NCI-H1436 (cell line): ENCODE measurements at places on chromosomes 2 and 18.

DNA sequence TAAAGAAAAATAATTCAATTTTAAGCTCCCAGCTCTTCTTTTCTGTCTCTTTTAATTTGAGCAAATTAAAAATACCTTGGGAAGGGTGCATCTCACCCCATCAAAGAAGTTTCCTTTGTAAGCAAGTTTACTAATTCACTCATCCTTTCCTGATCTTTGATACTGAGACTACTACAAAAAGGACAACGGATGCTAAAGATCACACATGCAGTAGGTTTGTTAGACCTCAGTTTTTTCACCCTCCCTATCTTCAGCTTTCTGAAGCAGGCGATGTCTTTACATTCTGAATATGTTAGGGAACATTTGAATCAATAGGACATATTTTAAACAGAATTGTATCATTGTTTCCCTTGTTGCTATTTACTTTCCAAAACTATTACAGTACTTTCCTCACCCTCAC lies 6.0 kb upstream of the HNRNPLL start:
- DNase-seq, result no peak

DNA sequence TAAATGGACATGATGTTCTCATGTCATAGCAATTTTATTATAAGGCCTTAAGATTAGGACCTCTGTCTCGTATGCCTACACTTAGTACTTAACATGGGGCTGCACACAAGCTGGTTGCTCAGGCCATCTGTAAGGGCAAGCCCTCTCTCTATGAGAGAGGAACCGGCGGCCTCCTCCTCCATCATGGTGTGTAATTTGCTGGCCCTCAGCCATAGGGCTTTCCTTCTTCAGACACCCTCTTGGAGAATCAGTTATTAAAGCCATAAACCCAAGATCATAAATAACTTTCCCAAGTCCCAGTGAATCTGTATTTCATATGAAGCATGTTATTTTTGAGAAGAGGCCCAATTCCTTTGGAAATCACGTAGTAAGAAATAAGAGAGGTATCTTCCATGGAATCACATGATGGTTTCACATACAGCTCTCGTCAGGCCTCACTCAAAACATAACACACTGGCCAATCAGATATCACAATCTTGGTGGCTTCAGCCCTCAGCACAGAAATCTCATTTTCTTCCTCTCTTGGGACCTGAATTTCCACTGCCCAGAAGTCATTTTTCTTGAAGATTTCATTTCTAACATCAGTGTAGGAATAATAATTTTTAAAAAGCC lies 92.6 kb downstream of the RDH14 start:
- no peak for DNase-seq

- no peak for DNase-seq
Measured at GRCh38 chr2:152343426-152343825, 8.5 kb downstream of the FMNL2 start.

GRCh38 chr2:62692225-62692624 lies 13.3 kb upstream of the EHBP1 start:
- DNase-seq, result no peak

DNA sequence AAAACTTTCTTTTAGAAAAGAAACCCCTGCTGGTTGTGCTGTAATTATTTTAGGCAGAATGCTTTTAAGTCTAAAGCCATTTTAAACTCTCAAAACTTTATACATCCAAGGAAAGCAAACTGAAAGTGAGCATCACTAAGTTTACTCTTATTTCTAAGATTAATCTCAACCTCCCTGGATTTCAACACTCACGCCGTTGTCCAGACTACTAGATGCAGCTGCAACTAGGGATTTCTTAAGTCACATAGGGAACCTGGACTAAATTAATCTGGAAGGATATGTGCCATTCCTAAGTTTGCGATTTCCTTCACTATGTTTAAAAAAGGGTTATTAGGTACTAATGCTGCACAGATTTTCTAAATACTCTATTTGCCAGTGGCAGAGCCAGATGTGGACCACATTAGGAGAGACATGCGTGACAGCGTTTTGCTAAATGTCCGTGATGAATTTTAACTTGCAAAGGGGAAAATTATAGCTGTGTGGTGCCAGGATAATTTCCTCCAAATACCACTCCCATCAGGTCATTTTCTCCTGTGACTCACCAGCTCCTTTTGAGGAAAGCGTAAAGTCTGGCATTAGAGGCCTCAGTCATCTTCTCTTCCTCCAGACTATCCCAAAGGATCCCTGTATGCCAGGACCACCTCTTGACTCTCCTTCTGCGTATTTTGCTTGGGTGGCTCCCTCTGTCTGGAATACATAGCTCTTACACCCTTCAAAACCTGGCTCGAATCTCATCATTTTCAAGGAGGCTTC lies 143.7 kb downstream of the ATL2 start:
- no peak for DNase-seq

GRCh38 chr18:48821251-48821590 lies 129.5 kb downstream of the SMAD7 start:
- no peak for DNase-seq

DNA sequence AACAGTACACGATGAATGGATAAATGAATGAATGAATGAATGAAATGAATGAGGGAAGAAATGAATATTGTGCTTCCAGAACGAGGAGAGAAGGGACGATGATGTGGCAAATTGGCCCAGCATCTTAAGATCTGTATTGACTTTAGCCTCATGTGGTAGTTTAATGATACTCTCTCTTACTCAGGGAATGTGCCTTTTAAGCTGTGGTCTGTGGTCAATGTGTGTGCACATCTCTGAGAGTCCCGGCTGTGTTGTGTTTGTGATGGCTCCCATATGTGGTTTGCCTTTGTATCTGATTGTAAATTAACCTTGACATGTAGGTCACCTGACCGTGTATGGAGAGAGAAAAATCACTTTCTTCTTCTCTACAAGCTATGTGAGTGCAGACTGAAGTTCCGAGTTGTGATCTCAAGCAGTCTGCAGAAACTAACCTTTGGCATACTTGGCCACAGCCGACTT lies 91.2 kb downstream of the NEDD4L start:
- DNase-seq, result no peak

DNA sequence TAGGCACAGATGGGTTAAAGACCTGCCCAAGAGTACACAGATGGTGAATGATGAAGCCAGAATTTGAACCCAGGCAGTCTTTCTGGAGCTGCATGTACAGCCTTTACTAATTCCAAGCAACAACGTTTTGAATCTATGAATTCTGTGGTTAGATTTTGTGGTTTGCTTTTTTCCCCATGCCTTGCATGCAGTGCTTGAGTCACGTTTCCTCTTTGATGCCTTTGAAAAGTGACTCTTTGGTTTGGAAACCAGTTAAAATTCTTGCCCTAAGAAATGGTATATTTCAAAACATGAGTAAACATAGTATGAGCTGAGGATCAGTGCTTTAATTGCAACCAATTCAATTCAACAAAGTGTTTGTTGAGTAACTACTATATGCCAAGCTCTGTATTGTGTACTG lies 48.2 kb upstream of the PPM1B start:
- DNase-seq, result no peak

- DNase-seq, result peak; percentile 9
Measured at GRCh38 chr18:8036551-8036950, 469.4 kb downstream of the PTPRM start.

- DNase-seq, result peak; percentile 9
Measured at GRCh38 chr2:203122317-203122986, 107.8 kb downstream of the NBEAL1 start.

DNA sequence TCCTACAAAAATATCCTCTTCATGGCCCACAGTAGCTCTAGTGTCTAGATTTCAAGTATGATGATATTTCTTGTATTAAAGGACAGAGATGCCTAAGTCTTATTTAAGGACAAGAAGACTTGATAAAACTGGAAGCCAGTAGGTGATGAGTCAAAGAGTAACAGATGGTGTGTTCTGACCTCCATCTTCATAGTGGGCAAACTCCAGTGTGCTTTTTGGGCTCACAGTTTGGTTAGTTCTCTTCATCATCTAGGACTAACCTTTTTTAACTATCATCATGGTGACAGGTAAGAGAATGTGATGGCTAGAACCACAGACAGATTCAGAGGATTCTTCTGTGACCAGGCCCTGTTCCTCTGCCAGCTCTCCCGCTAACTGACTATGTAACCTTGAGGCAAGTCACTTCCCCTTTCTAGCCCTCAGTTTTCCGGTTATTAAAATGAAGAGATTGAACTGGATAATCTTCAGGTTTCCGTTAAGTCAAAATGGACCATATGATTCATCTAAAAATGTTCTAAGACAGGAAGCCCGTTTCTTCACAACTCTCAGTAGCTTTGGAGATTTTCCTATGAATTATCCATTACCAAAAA lies 140.3 kb upstream of the RASGRP3 start:
- DNase-seq, result no peak

- no peak for DNase-seq
Measured at GRCh38 chr18:13451661-13452387, 233.3 kb downstream of the LDLRAD4 start.

- DNase-seq, result no peak
Measured at GRCh38 chr2:9408641-9409151, 14.6 kb downstream of the ITGB1BP1 start.

- DNase-seq, result no peak
Measured at GRCh38 chr2:136242100-136242499, 124.2 kb upstream of the CXCR4 start.

DNA sequence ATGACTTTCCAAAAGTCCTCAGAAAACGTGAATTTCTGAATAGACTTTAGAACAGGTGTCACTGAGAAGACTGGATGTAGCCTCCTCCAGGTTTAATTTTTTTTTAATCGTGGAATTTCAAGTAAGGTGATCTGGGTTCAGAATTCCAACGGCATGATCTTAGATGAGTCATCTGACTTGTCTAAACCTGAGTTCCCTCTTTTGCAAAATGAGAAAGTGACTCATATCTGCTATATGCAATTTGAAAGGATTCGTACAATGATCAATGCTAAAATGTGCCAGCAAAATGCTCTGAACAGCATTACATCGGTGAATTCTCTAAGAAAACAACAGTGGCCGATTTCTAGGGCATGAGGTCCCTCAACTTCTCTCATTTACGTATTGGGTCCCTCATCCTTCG lies 69.1 kb upstream of the ZNF516 start:
- no peak for DNase-seq

GRCh38 chr2:223914324-223914723 lies 30.8 kb downstream of the WDFY1 start:
- no peak for DNase-seq

DNA sequence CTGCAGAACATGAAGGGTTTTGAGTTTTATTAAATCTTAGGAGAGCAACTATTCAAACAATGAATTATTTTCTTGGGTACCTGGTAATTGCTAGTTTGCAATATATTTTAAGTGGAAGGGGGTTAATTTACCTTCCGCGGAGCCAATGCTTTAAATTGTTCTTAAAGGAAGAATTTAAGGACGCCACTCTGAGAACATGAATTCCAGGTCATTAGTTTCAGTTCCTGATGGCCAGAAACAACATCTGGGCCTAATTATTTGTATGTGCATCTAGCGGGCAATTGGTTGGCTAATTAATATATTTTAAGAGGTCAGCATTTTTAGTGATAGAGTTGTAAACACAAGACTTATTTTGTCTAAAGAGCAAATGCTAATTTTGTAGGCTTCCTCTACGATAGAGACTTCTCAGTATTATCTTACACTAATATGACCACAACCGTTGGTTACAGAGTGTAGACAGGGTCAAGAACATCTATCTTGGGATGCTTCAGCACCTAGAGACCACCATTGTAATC lies 40.8 kb downstream of the CCBE1 start:
- DNase-seq, result no peak

GRCh38 chr18:39491408-39491807 lies 1925.8 kb upstream of the CELF4 start:
- no peak for DNase-seq

DNA sequence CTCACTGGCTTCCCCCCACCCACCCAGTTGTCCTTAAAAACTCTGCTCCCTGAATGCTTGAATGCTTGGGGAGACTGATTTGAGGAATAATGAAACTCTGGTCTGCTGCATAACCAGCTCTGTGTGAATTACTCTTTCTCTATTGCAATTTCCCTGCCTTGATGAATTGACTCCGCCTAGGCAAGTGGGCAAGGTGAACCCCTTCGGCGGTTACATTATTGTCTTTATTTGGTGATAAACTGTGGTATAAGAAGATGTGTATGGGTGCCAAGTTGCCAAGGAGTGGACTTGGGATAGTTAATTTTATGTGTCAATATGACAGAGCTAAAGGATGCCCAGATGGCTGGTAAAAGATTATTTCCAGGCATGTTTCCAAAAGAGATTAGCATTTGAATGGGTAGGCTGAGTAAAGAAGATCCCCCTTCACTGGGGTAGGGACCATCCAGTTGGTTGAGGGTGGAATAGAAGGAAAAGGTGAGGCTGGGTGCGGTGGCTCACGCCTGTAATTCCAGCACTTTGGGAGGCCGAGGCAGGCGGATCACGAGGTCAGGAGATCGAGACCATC lies 98.5 kb upstream of the HAAO start:
- DNase-seq, result no peak

DNA sequence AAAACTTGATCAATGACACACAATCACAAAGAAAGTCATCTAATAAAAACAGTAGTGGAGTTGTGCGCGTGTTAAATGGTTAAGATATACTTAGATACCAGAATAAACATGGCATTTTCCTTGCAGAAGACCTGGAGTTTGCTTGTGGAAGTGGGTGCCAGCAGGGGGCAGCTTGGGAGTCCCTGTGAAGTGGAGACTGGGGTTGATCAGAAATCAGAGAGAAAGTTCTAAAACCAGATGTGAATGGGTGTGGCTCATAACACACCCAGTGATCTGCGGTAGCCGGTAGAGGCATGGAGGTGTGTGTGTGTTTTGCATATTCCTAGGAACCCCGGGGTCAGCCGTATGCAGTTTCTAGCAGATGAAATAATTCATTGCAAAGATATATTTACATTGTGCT lies 300.1 kb upstream of the TRIB2 start:
- DNase-seq, result no peak

GRCh38 chr2:69811591-69811990 lies 17.9 kb upstream of the GMCL1 start:
- DNase-seq, result no peak

- peak; percentile 59 for DNase-seq
Measured at GRCh38 chr2:240437861-240438809, 2.7 kb downstream of the GPC1 start.

- DNase-seq, result no peak
Measured at GRCh38 chr2:197339496-197340220, 29.1 kb upstream of the ANKRD44 start.

- DNase-seq, result no peak
Measured at GRCh38 chr2:130851624-130852382, 15.1 kb downstream of the ARHGEF4 start.

GRCh38 chr2:169877398-169877797 lies 50.1 kb downstream of the UBR3 start:
- DNase-seq, result no peak

DNA sequence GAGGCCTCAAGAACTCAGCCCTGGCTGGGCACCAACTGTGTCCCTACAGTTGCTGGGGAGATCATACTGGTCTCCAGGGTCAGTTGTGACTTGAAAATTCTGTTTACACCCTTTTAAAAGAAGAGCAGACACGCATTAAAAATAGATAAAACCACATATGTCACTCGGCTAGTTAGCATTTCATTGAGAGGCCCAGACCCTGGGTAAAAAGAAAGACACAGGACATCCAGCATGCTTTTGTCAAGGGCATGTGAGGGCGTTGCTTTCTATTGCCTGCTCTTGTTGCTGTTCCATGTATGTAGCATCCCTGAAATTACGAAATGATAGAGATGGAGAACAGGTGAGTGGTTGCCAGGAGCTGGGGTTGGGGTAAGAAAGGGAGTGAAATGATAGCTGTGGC lies 94.3 kb downstream of the SEPTIN10 start:
- no peak for DNase-seq

GRCh38 chr2:25285265-25286024 lies 56.3 kb downstream of the DNMT3A start:
- no peak for DNase-seq
